Gastrocnemius medialis (tissue), 4 donors: ENCODE measurements at places on chromosomes 11 and 22. TPM values are rescaled to one million over a fixed set of nuclear protein-coding genes. Genes with fewer than 3 reads are reported as not detected.

GRCh38 chr11:44133335-44133946 lies 38.0 kb downstream of the EXT2 start:
- peaks cover 18% of the 10 kb centered on the region for H3K4me1 ChIP-seq
- no peaks in the 10 kb centered on the region for H3K36me3 ChIP-seq
- no peaks in the 10 kb centered on the region for H3K27me3 ChIP-seq
- H3K4me3 ChIP-seq: no peak overlapping the region

- DNase-seq: no peak
- H3K36me3 ChIP-seq: no peaks in the 10 kb centered on the region
- no peaks in the 10 kb centered on the region for H3K27me3 ChIP-seq
- H3K27ac ChIP-seq: no peak overlapping the region
These were observed 147.0 kb upstream of the B3GAT1 start for GRCh38 chr11:134558916-134559601.

- peak overlapping the region; percentile 100 for H3K27ac ChIP-seq
- no peaks in the 10 kb centered on the region for H3K27me3 ChIP-seq
- DNase-seq: peak; percentile 38
- H3K4me1 ChIP-seq: peaks cover 65% of the 10 kb centered on the region
These were observed 1.8 kb downstream of the AHNAK start for GRCh38 chr11:62544581-62545436.

DNA sequence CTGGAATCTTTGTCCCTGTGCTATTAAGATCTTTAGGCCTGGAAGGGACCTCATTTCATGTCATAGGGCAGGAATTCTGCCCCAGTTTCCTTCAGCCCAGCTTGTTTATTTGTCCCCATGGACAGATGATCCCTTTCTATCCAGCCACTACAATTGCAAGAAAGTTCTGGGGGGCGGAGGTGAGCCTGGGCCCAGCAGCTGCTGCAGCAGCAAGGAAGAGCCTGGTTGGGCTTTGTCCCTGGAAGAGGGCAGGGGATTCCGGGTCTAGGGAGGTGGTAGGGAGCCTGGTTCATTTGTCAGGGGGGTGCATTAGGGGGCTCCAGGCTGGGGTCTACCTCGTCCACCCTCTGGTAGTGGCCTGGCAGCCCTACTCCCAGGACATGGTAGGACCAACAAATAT lies 16.4 kb upstream of the CACNA1I start:
- no peak overlapping the region for H3K27ac ChIP-seq
- peaks cover 4% of the 10 kb centered on the region for H3K4me1 ChIP-seq
- no peak overlapping the region for H3K4me3 ChIP-seq
- DNase-seq: no peak

- H3K27ac ChIP-seq: no peak overlapping the region
- no peaks in the 10 kb centered on the region for H3K36me3 ChIP-seq
- no peak overlapping the region for H3K4me3 ChIP-seq
- no peak for DNase-seq
- no peaks in the 10 kb centered on the region for H3K4me1 ChIP-seq
These were observed 1114.1 kb downstream of the BRD1 start for GRCh38 chr22:48713272-48714205.

DNA sequence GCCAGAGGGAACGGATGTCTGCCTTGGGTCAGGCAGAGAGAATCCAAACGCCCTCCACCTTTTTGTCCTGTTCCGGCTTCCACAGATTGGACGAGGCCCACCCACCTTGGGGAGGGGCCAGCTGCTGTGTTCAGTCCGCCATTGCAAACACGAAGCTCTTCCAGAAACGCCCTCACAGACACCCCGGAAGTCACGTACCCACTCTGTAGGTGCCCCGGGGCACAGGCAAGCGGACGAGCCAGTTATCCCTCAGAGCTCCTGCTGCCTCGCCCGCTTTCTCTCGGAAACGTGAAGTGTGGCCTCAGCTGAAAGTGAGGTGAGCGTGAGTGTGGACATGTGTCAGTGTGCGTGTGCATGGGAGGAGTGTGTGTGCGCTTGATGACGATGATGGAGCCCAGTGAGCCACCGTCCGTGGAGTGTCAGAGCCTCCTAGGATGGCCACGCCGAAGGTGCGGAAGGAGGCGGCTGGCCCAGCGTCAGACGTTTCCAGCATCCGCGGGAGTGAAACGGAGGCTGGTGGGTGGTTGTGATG lies 869.2 kb downstream of the TBC1D22A start:
- H3K27ac ChIP-seq: no peak overlapping the region
- H3K27me3 ChIP-seq: no peaks in the 10 kb centered on the region

GRCh38 chr11:11770296-11770695 lies 71.5 kb upstream of the USP47 start:
- H3K4me1 ChIP-seq: peaks cover 10% of the 10 kb centered on the region
- no peak overlapping the region for H3K4me3 ChIP-seq
- no peaks in the 10 kb centered on the region for H3K27me3 ChIP-seq
- H3K36me3 ChIP-seq: no peaks in the 10 kb centered on the region

- DNase-seq: no peak
- H3K27me3 ChIP-seq: no peaks in the 10 kb centered on the region
- no peaks in the 10 kb centered on the region for H3K36me3 ChIP-seq
- H3K4me3 ChIP-seq: no peak overlapping the region
- no peak overlapping the region for H3K27ac ChIP-seq
These were observed 201.5 kb upstream of the KIRREL3 start for GRCh38 chr11:127202105-127202504.

GRCh38 chr11:79273781-79274180 lies 167.0 kb downstream of the TENM4 start:
- no peak overlapping the region for H3K27ac ChIP-seq
- H3K36me3 ChIP-seq: no peaks in the 10 kb centered on the region
- peaks cover 5% of the 10 kb centered on the region for H3K4me1 ChIP-seq
- no peak overlapping the region for H3K4me3 ChIP-seq
- no peaks in the 10 kb centered on the region for H3K27me3 ChIP-seq
- no peak for DNase-seq

- H3K27me3 ChIP-seq: no peaks in the 10 kb centered on the region
- H3K36me3 ChIP-seq: no peaks in the 10 kb centered on the region
- peaks cover 17% of the 10 kb centered on the region for H3K4me1 ChIP-seq
- DNase-seq: no peak
- H3K4me3 ChIP-seq: peak overlapping the region; percentile 96
- peak overlapping the region; percentile 98 for H3K27ac ChIP-seq
These were observed 933 bp upstream of the DLAT start for GRCh38 chr11:112024178-112024772.

GRCh38 chr11:116177521-116178210 lies 595.1 kb downstream of the BUD13 start:
- no peak overlapping the region for H3K4me3 ChIP-seq
- no peaks in the 10 kb centered on the region for H3K36me3 ChIP-seq
- peaks cover 3% of the 10 kb centered on the region for H3K27me3 ChIP-seq
- H3K4me1 ChIP-seq: no peaks in the 10 kb centered on the region
- no peak overlapping the region for H3K27ac ChIP-seq

DNA sequence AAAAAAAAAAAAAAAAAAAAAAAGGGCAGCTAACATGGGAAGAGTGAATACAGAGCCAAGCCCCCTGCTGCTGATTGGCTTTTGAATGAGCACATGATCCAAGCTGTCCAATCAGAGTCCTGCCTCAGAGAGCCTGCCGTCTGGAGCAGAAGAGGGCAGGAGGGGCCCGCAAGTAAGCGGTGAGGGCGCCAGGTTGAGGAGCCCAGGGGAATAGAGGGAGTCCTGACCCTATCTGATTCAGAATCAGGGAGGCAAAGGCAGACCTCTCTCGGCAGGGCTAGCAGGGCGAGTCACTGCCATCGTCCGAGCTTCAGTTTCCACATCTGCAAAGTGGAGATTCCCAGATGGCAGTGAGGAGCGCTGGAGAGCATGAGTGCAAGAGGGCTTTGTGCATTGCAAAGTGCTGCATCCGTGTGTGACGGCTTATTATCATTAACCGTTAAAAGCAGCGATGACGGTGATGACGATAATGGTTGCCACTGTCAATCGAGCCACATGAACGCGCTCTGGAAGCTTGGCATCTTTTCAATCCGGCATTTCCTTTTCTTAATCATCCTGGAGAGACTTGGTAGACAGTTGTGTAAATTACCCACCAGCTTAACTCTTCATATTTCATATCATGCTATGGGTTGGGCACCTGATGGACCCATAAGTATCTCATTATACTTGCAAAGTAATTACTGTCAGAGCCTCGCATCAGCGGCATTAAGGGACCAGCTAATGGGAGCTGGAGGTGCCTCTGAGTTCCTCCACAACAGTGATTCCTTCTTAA lies 68.6 kb upstream of the ATXN10 start:
- peaks cover 6% of the 10 kb centered on the region for H3K4me1 ChIP-seq
- H3K27me3 ChIP-seq: no peaks in the 10 kb centered on the region
- no peaks in the 10 kb centered on the region for H3K36me3 ChIP-seq
- DNase-seq: peak; percentile 54
- no peak overlapping the region for H3K27ac ChIP-seq
- no peak overlapping the region for H3K4me3 ChIP-seq

DNA sequence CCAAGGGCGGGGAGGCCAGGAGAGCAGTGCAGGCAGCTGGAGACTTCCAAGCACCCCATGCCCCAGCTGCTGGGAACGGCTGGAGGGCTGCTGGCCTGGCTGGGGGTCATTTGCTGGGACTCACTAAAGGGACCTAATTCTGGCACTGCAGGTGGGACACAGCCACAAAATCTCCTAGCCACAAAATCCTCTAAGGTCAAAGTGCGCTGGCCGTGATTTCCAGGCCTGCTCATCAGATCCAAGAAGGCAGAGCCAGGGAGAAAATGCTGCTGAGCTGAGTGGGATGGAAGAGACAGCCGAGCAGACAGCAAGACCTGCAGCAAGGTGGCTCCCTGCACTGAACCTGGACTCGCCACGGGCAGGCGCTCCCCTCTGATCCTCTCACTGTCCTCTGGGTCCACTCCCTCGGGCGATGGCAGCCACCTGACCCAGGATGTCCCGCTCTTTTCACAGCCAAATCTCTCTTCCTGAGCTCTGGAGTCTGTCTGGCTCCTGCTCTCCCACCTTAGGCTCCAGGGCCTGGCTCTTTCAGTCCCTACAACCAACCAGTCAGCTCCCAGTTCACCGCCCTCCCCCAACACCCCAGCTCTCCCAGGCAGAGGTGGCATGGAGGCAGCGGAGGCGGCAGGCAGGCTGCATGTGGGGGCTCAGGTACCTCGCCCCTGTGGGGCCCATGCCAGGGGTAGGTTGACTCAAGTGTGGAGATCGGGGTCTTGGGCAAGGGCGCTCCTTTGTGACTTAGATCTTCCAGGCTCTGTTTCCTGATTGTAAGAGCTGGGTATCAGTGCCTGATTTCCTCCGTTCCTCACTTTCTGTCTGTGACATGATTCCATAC lies 14.5 kb downstream of the OVOL1 start:
- H3K4me3 ChIP-seq: no peak overlapping the region
- no peak overlapping the region for H3K27ac ChIP-seq
- H3K36me3 ChIP-seq: no peaks in the 10 kb centered on the region
- no peak for DNase-seq

- H3K4me3 ChIP-seq: peak overlapping the region; percentile 92
- H3K27me3 ChIP-seq: no peaks in the 10 kb centered on the region
- peaks cover 51% of the 10 kb centered on the region for H3K4me1 ChIP-seq
These were observed 1.6 kb downstream of the NPAT start for GRCh38 chr11:108220721-108221336.

DNA sequence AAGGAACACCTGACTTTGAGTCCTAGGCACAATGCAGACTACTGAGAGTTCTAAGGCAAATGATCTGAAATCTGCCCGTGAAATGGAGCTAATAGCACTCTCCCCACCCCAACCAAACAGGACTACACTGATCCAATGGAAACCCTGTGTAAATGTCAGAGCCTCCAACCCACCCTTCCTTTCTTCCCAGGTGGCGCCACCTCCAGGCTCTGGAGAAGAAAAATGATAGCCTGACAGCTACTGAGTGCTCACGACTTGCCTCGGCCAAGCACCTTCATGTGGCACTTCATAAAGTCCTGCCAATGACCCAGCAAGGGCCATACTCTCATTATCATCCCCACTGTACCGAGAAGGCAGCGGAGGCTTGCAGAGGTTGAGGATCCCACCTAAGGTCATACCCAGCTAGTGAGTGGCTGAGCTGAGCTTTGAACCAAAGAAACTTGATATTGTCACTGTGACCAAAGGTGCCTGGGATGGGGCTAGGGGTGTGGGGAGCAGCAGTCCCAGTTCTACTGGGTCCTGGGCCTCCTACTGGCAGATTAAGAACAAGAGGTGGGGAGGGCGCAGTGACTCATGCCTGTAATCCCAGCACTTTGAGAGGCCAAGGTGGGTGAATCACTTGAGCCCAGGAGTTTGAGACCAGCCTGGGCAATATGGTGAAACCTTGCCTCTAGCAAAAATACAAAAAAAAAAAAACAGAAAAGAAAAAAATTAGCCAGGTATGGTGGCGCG lies 20.5 kb downstream of the TST start:
- no peaks in the 10 kb centered on the region for H3K27me3 ChIP-seq
- no peak overlapping the region for H3K4me3 ChIP-seq
- DNase-seq: no peak
- H3K27ac ChIP-seq: no peak overlapping the region
- no peaks in the 10 kb centered on the region for H3K36me3 ChIP-seq
- H3K4me1 ChIP-seq: no peaks in the 10 kb centered on the region

- H3K36me3 ChIP-seq: no peaks in the 10 kb centered on the region
- no peaks in the 10 kb centered on the region for H3K4me1 ChIP-seq
- no peaks in the 10 kb centered on the region for H3K27me3 ChIP-seq
- H3K27ac ChIP-seq: no peak overlapping the region
These were observed 23.1 kb downstream of the MIAT start for GRCh38 chr22:26680485-26680884.

DNA sequence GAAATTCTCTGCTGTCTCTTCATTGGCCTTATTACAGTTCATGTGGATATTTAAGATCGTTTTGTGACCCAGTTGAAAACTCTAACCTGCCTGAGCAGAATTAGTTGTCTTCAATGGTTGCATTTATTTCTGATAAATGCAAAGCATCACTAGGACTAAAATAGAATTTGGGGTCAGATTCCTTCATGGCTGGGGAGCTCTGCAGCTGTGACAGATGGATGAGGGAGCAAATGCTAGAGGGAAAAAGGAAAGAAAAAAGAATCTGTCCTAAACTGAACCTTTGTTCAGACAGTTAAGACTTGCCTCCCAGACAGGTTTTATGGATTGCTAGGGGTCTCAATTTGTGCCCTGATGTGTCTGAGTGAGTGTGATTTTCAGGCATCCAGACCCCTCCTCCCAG lies 113.0 kb downstream of the SYT9 start:
- H3K27me3 ChIP-seq: no peaks in the 10 kb centered on the region
- no peaks in the 10 kb centered on the region for H3K36me3 ChIP-seq
- H3K27ac ChIP-seq: no peak overlapping the region
- DNase-seq: no peak
- no peak overlapping the region for H3K4me3 ChIP-seq

- H3K36me3 ChIP-seq: no peaks in the 10 kb centered on the region
- H3K4me3 ChIP-seq: no peak overlapping the region
- no peak for DNase-seq
- H3K27me3 ChIP-seq: peaks cover 10% of the 10 kb centered on the region
These were observed 5.5 kb upstream of the TCF20 start for GRCh38 chr22:42275970-42276369.

- H3K27ac ChIP-seq: no peak overlapping the region
- no peak for DNase-seq
These were observed 20.5 kb downstream of the GAL start for GRCh38 chr11:68704887-68705286.

AASDHPPT gene
- total RNA-seq: 23.2 TPM

IL10RA gene
- 0.73 TPM for total RNA-seq

CHRDL2 gene
- not detected for total RNA-seq

CDC45 gene
- total RNA-seq: not detected

OTOG gene
- total RNA-seq: not detected

MS4A2 gene
- not detected for total RNA-seq

CAPN5 gene
- total RNA-seq: 12.4 TPM

RTN3 gene
- total RNA-seq: 112 TPM

MYO7A gene
- total RNA-seq: 3.5 TPM

TESMIN gene
- 0.17 TPM for total RNA-seq

LRRN4CL gene
- 6.4 TPM for total RNA-seq
